D341Med (cell line): ENCODE measurements at places on chromosomes 6 and 20.

GRCh38 chr20:61965606-61966491 lies 99.8 kb downstream of the TAF4 start:
- no peak for DNase-seq

DNA sequence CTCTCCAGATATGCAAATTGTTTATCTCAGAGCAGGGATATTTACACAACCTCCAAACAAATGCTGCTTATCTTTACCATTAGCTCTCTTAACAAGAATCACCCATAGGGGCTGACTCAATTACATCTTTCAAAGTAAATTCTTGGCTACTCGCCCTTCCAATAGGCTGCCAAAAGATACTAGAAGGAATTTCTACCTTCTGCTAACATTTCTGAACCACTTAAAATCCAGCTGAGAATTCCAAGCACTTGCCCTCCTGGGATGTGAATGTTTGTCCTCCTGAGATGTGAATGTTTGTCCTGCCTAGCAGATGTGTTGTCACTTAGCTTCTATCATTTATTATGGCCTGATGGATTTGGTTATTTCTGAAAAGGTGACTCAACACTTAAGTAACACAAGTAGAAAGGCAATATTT lies 388.0 kb downstream of the GJA1 start:
- DNase-seq = no peak

- DNase-seq = no peak
These were observed 2.5 kb downstream of the ZNF831 start for GRCh38 chr20:59165891-59166709.

DNA sequence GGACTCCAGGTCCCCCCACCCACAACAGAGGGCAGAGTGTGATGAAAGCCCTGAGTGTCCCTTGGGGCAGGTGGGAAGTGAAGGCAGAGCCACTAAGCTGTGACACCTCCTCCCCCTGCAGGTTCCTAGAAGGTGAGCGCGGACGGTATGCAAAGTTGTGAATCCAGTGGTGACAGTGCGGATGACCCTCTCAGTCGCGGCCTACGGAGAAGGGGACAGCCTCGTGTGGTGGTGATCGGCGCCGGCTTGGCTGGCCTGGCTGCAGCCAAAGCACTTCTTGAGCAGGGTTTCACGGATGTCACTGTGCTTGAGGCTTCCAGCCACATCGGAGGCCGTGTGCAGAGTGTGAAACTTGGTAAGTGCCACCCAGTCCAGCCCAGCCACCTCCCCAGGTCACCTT lies 159.6 kb upstream of the RNF24 start:
- DNase-seq = no peak

GRCh38 chr6:135281964-135282363 lies 100.9 kb downstream of the MYB start:
- no peak for DNase-seq

DNA sequence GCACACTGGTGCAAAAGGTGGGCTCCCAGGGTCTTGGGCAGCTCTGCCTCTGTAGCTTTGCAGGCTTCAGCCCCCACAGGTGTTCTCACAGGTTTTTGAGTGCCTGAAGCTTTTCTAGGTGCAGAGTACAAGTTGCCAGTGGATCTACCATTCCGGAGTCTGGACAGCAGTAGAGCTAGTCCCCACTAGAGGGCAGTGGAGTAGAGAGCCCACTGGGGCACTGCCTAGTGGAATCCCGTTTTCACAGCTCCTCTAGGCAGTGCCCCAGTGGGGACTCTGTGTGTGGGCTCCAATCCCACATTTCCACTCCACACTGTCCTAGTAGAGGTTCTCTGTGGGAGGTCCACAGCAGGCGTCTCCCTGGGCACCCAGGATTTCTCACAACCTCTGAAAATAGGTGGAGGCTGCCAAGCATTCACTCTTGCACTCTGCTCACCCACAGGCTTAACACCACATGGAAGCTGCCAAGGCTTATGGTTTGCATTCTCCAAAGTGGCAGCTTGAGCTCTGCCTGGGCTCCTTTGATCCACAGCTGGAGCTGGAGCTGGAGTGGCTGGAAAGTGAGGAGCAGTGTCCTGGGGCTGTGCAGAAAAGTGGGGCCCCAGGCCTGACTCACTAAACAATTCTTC lies 86.3 kb upstream of the PROKR2 start:
- peak; percentile 56 for DNase-seq

- no peak for DNase-seq
These were observed 212.3 kb upstream of the PMEPA1 start for GRCh38 chr20:57922083-57922482.

- DNase-seq = no peak
These were observed 318.9 kb downstream of the BTBD9 start for GRCh38 chr6:38320843-38321242.
